CD4-positive, alpha-beta T cell treated with Interleukin-15 for 1 hour (primary cell): ENCODE measurements at places on chromosomes 7 and 10.

GRCh38 chr10:7710446-7710845 lies 7.3 kb downstream of the ITIH2 start:
- DNase-seq, result no peak

DNA sequence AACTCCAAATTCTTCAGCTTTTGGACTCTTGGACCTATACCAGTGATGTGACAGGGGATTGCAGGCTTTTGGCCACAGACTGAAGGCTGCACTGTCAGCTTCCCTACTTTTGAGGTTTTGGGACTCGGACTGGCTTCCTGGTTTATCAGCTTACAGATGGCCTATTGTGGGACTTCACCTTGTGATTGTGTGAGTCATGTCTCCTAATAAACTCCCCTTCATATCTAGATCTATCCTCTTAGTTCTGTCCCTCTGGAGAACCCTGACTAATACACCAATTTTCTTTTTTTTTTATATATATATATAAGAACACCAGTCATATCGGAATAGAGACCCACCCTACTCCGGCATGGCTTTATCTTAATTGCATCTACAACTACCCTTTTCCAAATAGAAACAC lies 166.8 kb downstream of the ETV1 start:
- DNase-seq, result no peak

DNA sequence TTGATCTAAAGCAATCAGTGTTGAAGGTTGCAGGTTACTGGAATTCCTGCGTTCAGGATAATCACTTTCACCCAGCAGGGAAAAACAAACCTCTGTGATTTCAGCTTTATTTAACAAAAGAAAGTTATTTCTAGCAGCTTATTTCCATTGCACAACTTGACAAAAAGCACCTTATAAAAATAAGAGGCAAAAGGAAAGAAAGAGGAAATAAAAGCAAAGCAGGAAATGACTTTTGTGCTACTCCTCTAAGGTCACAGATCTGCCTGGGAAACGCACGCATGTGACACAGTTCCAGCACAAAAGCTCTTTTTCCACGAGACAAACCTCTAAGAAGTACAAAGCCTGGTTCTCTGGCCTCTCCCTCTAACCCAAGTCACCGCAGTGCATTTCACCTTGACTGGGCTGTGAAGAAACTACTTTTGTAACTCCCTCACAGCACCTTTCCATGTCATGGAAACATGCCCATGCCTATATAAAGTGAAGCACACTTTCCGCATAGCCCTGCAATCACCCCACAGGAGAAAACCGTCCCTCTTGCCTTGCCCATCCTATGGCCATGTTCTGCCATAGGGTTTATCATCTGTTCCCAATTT lies 870 bp downstream of the ANK3 start:
- DNase-seq, result no peak

- DNase-seq, result no peak
Measured at GRCh38 chr7:54080971-54081370, 461.2 kb upstream of the VSTM2A start.

DNA sequence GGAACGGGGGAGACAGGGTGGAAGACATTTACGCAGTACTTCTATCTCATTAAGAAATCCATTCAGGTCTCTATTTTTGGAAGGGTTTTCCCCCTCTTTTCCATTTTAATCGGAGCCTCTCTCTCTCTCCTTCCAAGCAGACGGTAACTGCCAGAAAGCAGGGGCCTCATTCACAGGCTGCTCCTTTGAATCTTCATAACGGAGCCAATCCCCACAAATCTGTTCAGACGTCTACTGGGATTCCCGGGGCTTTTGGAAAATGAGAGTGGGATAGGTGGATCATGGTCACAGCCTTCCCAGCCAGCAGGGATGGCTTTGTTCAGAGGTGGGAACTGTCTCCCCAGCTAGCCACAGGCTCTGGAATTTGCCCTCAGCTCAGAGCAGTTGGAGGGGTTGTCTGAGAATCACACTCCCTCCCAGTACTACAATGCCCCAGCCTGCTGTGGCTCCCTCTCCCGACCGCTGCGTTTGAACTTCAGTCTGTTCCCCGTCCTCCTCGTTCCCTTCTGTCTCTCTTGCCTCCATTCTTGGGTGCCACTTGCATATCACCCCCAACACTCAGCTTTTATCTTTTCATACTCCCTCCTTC lies 413.6 kb downstream of the PLXNA4 start:
- DNase-seq, result no peak

GRCh38 chr10:5068274-5068984 lies 25.8 kb upstream of the AKR1C3 start:
- DNase-seq, result no peak

DNA sequence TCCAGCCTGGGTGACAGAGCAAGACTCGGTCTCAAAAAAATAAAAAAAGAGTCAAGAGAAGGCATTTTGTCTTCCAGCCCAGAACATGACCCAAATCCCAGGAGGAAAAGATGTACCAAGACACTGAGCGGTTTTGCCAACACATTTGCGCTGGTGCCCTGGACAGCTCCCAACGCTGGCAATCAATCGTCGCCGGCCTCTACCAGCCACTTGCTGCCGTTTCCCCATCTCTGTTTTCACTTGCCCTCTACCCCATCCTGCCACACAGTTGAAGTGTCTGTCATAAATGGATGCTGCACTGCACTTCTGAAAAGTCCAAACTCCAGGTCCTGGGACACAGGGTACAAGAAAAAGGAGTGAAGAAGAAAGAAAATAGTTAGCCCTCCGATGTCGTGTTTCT lies 29.7 kb upstream of the CRTAC1 start:
- DNase-seq, result no peak

DNA sequence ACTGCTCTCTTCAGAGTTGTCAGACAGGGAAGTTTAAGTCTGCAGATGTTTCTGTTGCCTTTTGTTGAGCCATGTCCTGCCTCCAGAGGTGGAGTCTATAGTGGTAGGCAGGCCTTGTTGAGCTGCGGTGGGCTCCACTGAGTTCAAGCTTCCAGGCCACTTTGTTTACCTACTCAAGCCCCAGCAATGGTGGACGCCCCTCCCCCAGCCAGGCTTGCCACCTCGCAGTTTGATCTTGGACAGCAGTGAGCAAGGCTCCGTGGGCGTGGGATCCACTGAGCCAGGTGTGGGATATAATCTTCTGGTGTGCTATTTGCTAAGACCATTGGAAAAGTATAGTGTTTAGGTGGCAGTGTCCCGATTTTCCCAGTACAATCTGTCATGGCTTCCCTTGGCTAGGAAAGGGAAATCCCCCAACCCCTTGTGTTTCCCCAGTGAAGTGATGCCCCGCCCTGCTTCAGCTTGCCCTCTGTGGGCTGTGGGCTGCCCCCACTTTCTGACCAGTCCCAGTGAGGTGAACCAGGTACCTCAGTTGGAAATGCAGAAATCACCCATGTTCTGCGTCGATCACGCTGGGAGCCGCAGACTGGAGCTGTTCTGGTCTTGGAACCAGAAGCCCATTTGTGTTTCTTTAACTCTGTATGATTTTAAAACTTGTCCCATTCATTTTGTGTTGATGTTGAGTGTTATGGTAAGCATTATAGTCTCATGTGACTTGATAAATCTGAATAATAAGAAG lies 89.2 kb upstream of the CALCR start:
- no peak for DNase-seq

DNA sequence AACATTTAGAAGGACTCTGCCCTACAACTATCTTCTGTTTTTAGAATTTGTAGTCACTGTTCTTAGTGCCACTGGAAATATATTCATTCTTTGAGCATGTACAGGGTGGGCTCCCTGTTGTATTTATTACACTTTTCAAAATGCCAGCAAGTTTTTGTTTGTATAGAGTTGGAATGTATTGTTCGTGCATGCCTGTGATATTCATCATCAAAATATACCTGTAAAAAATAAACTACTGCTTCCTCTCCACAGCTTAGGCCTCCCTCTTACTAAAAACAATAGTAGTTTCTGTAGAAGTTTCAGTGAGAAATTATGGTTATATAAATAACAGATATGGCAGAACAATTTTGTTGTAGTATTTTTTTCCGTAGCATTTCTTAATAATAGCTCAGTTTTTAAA lies 61.6 kb downstream of the NHLRC2 start:
- DNase-seq, result no peak

- DNase-seq, result no peak
Measured at GRCh38 chr7:39527296-39527695, 38.9 kb upstream of the YAE1 start.

GRCh38 chr7:148241700-148242293 lies 348.8 kb upstream of the C7orf33 start:
- no peak for DNase-seq

- no peak for DNase-seq
Measured at GRCh38 chr7:158633055-158633956, 45.7 kb upstream of the PTPRN2 start.

DNA sequence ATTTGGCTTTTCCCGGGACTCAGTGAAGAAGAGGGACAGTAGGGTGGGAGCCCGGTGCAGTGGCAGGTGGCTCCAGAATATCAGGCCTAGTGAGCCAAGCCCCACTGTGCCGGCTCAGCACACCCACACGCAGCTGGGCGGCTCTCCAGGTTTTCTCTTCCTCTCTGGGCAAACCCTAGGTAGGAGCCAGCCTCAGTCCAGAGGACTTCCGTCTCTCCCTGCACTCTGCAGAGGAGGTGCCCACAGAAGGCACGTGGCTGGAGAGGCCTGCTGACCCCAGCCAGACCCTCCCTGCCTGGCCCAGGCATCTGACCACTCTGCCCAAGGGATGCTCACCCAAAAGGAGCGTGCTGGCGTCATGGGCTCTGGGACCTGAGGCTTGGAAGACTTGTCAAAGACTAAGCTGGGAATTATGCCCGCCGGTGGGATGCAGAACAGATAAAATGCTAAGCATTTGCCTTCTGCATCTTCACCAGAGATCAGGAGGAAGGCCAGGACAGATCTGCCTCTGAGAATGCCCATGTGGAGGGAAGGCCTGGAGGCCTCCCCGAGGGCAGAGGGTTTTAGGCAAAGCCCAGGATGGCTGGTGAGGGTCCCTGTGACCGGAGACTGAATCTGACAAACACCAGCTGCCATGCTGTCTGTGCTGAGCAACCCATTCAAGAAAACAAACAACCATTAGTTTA lies 40.2 kb downstream of the TCERG1L start:
- DNase-seq, result no peak

DNA sequence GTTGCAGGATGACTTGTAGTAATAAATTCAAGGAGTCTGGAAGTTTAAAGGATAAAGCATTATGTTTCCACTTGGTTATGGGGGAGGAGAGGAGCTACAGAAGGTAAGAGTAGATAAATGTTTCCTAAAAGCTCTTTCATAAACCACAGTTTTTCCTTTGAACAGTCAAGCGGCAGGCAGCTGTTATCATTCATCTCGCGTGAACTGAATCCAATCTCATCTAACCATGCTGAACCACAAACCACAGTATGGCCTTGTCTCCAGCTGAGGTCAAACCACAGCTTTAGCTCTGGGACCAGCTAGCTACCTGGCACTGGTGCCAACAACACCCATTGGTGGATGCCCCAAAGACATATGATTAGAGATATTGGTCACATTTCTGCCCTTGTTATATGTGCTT lies 63.3 kb downstream of the NOC3L start:
- DNase-seq, result no peak

DNA sequence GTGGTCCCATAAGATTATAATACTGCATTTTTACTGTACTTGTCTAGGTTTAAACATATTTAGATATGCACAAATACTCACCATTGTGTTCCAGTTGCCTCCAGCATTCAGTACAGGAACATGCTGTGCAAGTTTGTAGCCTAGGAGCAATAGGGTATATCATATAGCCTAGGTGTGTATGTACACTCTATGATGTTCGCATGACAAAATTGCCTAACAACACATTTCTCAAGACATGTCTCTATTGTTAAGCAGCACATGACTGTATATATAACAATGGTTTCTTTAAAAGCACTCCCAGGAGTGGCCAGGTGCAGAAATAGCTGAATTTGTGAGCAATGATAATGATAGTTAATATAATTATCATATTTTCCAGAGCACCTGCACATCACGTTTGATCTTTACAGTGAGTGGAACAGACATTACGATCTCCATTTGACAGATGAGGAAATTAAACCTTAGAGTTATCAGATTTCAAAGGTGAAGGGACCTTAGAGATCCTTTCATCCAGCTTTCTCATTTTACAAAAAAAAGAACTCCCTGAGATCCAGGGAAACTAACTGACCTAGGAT lies 99.2 kb upstream of the PDCD4 start:
- no peak for DNase-seq

- no peak for DNase-seq
Measured at GRCh38 chr10:112813866-112814591, 136.0 kb upstream of the TCF7L2 start.

DNA sequence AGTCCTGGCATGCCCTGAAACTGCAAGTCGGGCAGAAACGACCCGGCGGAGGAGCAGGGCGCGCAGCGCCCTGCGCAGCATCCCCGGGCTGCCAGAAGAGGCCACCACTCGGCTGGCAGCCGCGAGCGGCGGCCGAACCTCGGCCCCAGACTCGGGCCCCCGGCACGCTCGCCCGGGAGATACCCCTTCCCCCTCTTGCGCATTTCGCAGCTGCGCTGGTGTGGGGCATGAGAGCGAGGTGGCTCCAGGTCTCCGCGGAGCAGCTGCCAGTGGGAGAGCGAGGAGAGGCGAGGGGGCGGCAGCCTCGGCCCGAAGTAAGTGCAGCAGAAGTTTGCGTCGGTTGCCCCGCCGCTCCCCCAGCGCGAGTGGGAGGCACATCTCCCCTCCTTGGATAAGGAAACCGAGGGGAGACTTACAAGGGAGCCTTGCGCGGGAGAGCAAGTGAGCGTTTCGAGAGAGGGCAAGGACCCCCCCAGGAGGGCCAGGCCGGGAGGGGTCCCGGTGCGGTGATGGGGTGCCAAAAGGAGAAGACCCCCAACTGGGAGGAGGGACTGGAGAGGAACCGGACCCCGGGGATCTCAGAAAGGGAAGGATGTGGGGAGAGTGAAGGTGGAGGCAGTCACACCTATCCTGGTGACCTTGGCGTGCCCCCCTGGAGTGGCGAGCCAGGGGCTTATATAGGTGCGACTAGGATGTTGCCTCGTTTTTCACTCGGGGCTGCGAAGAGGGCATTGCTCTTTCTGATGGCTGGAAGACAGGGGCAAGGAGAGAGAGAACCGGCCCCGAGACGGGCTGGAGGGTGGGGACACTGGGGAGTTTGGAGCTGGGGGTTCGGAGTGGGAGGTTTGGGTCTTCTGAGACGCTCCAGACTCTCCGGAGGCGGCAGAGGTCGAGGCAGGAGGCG lies 256.3 kb downstream of the OTUD1 start:
- DNase-seq, result no peak

GRCh38 chr7:124791426-124791825 lies 25.8 kb upstream of the GPR37 start:
- DNase-seq, result no peak
